ENCODE measurements at places on chromosomes 13 and 19.
A peak's percentile ranks its signal among the peaks of the same experiment; 100 is the strongest.

DNA sequence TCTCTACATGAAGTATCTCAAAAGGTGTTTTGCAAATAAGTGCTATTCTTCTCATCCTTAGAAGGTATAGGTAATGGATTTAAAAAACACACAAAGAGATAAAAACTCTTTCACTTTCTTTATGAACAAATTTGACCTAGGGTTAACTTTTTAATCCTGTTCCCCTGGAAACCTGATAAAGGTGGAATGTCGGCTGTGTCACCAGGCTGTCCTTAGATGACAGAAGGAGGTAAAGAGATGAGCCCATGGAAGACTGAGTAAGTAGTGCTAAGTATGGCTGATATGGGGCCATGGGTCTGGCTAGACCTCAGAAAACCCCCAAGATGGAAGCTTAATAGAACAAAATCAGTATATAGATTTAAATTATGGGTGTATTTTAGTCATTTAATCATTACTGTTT, 153.8 kb upstream of the LSM14A start:
- DNase-seq = no peak

DNA sequence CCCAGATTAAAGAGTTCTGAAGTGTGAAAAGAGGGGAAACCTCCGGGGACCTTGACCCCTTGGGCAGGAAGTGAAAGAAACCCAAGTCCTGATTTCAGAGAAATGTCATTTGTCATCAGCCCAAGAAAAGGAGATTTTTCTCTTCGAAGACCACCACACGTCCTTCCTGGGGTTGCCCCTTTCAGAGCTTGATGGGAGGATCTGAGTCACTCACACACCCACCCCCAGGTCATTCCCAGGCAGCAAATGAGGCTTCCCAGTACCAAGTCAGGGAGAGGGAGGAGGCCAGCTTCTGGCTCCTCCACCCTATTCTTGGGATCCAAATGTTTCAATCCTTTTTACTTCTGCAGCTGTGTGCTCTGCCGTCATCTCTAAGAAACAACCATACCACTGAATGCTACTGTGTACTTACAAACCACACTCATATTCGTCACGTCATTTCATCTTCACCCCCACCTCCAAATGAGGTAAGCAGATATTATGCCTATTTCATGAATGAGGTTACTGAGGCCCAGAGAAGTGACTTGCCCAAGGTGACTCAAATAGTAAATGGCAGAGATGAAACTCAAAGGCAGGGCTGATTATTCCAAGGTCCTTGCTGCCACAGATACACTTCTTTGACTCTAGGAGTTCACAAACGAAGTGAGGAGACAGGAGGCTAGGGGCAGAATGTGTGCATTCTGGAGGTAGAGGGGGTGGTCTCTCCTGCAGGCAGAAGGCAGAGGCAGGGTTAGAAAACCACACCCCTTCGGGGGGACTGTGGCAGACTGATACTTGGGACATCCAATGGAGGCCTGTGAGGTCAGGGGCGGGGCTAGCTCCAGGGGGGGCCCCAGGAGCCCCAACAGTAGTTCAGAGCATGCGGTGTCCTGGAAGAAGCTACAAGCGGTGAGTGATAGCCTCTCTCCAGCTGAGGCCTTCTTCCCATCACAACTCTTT, 5.0 kb upstream of the KMT2B start:
- peak; percentile 67 for DNase-seq

- DNase-seq = no peak
Measured at GRCh38 chr13:108276060-108276459, 6.5 kb downstream of the TNFSF13B start.

DNA sequence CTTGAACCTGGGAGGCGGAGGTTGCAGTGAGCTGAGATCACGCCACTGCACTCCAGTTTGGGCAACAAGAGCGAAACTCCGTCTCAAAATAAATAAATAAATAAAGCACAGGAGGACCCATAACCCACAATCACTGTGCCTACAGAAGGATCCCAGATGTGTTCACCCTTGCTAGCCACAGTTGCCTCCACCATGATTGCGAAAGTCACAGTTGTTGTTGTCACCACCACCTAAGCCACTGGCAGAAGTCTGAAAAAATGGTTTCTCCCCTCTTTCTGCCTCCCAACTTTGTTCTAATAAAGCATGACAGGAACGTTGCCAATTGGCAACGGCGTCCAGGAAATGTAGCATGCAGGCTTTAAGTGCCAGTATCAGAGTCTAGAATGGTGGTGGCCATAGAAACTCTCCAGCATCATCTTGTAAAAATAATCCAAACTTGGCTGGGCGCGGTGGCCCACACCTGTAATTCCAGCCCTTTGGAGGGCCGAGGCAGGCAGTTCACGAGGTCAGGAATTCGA, 2.2 kb upstream of the EPS15L1 start:
- DNase-seq = no peak

DNA sequence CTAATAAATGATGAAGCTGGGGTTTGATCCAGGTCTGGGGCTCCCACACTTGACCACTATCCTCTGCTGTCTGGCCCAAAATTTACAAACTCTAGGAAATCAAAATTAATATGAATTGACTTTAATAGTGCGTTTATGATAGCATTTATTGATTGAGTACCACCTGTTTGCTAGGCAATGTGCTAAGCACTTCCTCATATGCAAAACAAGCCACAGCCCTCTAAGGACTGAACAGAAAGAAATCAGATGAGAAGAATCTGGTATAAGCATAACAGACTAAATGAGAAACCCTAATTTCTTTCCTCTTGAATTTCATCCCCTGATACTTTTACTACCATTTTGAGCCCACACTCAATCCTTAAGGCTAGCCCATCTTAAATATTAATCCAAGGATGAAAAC, 6.6 kb upstream of the MLNR start:
- DNase-seq = no peak

GRCh38 chr19:12095111-12095790, 30.7 kb downstream of the ZNF844 start:
- no peak for DNase-seq

DNA sequence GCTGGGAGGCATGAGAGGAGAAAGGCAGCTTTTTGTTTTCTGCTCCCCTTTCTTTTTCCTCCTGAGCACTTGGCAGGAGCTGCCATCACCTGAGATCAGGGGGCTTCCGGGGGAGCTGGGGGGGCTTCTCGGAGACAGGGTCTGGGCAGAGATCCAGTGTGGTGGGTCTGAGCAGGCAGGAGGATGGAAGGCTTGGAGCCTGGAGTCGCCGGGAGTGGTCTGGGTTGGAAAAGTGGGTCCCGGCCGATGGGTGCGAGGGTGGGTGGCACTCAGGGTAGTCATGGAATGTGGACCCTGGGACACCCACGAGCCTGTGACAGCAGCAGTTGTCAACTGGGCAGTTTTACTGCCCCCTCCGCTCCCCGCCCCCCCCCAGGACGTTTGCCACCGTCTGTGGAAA, 2.2 kb upstream of the ADM5 start:
- DNase-seq = no peak

DNA sequence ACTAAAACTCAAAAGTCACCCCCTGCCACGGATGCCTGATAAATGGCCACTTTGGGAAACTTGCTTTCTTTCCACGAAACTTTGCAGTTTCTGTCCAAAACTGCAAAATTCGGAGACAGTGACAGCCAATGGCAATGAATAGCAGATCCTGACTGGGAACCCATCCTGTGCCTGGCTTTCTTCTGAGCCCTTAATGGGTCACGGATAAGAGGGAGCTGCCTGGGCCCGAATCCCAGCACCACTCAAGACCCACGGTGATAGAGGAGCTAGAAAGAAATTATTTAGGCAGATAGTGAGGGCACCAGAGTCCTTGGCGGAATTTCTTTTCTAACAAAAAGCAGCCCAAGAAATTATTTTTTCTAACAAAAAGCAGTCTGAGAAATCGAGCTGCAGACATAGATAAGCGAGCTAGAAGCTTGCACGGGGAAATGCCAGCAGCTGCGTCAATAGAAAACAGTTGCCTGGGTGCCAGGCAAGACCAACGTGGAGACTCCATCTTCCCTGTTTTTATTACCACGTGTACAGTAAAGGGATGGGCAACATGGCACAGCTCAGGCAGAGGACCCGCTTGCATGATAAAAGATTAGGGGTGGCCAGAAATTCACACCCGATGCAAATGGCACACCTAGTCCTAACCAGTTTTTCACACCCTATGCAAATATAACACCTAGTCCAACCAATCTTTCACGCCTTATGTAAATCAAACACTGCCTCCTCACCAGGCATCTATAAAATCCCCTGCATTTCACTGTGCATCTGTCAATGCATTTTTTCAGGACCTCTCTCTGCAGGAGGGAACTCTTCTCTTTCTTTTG, 7.1 kb upstream of the HSH2D start:
- DNase-seq = no peak

DNA sequence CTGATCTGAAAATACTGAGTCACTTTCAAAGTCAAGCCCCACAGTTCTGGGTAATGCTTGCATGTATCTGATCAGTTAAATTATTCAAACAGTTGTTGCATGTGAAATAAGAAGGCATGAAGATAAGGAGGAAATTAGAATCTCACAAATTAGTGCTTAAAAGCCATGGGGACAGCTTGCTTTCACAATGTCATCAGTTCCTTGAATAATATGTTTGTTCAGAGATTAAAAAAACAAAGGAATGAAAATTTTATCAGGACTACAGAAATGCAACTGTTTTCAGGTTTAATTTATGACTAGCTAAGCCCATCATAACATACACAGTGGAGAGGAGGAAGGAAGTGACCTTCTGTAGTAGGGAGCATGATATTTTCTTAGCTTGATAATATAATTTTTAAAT, 150.1 kb downstream of the OXGR1 start:
- no peak for DNase-seq

DNA sequence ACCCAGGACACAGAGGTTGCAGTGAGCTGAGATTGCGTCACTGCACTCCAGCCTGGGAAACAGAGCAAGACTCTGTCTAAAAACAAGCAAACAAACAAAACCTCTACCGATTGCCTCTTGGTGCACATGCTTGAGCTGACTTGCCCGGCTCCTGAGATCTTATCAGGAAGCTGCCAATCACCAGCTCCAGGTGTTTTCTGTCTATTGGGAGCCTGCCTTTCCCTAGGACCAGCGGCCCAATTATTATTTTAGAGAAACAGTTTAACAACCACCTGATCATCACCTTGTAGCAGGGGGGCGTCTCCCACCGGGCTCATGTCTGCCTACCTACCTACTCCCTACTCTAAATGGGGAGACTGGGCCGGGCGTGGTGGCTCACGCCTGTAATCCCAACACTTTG, 10.8 kb downstream of the CLEC4M start:
- DNase-seq = no peak

DNA sequence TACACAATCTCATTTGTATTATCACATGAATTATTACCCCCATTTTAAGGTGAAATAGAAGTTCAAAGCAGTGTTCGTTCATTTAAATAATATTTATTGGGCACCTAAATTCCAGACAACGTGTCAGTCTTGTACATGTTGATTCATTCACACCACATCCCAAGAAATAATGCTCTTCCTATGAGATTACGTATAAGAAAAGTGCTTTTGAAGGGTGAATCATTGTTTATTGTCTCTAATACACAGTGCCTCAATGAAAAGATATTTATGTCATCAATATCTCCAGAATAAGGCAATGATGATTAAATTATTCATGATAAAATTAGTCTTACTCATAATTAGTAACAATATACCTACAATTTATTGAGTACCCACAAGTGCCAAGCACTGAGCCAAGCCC, 35.6 kb downstream of the CLDN10 start:
- DNase-seq = no peak

DNA sequence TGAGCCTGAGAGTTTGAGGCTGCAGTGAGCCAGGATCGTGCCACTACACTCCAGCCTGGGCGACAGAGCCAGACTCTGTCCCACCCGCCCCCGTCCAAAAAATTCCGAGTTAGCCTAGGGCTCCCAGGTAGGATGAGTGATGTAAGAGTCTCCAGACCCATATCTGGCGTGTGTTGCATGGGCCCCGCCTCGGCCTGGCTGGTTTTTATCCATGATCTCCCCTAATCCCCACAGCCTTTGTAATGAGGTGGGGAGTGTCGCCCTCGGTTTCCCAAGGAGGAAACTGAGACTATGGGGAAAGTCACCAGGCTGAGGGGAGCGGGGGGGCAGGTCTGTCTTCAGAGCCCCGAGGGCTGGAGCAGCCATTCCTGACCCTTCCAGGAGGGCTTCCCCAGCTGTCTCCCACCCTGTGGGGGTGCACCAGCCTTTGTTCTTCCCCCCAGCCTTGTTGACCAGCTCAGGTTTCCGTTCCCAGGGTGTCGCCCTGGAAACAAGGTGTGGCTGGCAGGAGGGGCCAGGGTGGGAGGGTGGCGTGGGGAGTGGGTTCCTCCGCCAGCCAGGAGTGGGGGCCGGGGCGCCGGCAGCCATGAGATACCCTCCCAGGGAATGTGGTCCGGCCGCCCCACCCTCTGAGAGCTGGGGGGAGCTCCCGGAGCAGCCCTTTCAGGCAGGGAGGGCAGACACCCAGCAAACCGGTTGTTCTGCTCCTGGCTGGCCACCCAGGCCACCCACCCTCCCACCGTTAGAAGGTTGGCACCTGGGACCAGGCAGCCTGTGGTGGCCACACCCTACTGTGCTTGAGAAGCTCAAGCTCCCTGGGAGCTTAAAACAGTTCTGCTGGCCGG, 11.5 kb downstream of the MYH14 start:
- DNase-seq = no peak

GRCh38 chr19:46016426-46017094, 6.3 kb downstream of the PGLYRP1 start:
- DNase-seq = peak; percentile 85

- DNase-seq = no peak
Measured at GRCh38 chr19:18301718-18302111, 20.3 kb upstream of the JUND start.

- no peak for DNase-seq
Measured at GRCh38 chr13:33264620-33264978, 21.0 kb downstream of the STARD13 start.

DNA sequence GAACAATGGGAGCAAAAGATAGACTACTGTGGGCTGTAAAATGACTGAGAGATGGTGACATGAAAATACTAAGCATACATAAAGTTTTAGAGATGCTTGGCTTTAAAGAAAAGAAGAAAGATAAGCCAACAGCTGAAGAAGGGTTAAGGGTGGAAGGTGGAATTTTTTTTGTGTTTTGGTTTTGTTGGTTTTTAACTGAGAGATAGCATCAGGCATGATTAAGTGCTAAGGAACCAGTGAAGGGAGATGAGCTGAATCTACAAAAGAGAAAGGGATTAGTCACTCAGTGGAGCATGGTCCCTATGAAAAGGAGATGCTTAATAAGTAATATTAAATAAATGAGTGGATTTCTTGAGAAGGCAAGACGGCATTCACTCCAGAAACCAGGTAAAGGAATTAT, 12.5 kb upstream of the TBC1D4 start:
- DNase-seq = no peak

DNA sequence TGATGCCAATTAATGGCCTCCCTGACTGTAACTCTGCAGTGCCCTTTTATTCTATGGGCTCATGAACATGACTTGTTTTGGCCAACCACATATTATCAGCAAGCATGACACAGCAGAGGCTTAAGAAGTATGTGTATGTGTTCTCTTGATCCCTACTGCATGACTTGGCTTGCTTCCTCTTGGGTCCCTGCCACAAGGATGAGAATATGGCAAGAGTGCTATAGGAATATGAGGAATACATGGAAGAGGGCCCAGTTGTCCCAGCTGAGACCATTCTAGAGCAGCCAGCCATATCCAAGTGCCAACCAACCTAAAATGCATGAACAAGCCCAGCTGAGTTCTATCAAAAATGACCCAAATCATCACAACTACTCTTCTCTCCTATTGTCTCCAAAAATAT, 576.7 kb upstream of the PCDH9 start:
- DNase-seq = no peak
